ENCODE measurements at places on chromosomes 16 and 17. TPM values are rescaled to one million over a fixed set of nuclear protein-coding genes. Genes with fewer than 3 reads are reported as not detected.

- H3K4me3 ChIP-seq = peak within 1 kb of the TSS; percentile 88
- H3K4me1 ChIP-seq = peaks cover 26% of the 10 kb centered on the region
- H3K27ac ChIP-seq = peak within 1 kb of the TSS; percentile 92
- H3K27me3 ChIP-seq = no peaks in the 10 kb centered on the region
These were observed at the start of gene MRPL58 for GRCh38 chr17:75012346-75013091. Gene MRPL58, plus strand, starts transcription at chr17:75012670. Its CDS starts 17 bp downstream, at chr17:75012687.

GRCh38 chr16:81723098-81723723 is 55.9 kb upstream of the PLCG2 start:
- H3K4me1 ChIP-seq = no peaks in the 10 kb centered on the region
- H3K27me3 ChIP-seq = peaks cover 4% of the 10 kb centered on the region
- H3K27ac ChIP-seq = no peak overlapping the region
- DNase-seq = peak; percentile 70
- no peaks in the 10 kb centered on the region for H3K36me3 ChIP-seq

DNA sequence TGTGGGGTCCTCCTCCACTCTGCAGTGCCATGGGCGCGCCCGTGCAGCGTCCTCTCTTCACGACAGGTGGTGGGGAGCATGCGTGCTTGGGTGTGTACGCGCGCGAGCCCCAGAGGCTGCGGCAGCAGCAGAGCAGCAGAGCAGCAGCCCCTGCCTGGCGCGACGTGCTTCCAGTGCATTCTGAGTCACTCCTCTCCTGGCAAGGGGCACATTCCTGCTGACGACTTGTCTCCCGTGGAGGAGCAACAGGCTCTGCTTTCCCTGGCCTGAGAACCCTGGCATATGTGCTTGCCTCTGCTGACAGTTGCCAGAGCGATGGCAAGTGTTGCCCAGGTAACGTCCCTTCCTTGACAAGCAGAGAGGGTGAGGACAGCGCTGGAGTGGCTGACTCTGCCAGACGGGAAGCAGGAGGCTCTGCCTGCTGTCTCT is 133.8 kb upstream of the PLCG2 start:
- H3K27ac ChIP-seq = peak overlapping the region; percentile 33
- DNase-seq = peak; percentile 97
- H3K4me1 ChIP-seq = peaks cover 14% of the 10 kb centered on the region
- H3K27me3 ChIP-seq = no peaks in the 10 kb centered on the region

DNA sequence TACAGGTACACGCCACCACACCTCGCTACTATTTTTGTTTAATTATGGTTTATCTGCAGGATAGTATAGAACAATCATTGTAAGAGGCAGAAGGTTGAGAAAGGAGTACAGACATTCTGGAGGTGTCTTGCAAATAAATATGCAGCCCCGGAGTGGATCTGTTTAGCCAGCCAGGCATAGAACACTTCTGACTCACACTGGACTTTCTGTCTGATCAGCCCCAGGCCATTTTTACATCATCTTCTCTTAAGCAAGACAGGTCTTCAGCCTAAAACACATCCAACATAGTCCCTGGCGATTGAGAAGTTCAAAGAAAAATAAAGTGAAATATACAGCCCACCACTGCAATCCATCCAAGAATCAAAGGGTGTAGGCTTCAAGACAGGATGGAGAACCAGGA is 81.4 kb downstream of the XYLT1 start:
- no peaks in the 10 kb centered on the region for H3K36me3 ChIP-seq
- H3K27me3 ChIP-seq = no peaks in the 10 kb centered on the region
- H3K4me3 ChIP-seq = no peak overlapping the region
- no peak for DNase-seq

DNA sequence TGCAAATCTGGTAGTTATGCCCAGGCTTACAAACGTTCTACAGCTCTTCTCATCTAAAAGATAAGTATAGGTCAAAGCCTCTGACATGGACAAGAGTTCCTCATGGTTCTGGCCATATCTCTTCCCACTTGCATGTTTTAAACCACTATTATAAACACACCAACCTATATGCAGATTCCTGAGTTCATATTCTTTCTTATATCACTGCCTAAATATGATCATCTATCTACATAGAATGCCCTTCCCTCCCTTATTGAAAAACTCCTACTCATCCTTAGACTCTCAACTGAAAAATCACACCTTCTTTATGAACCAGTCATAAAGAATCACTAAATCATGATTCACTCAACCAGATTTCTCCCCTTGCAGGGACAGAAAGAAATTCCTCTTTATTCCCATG is 128.2 kb downstream of the CEP112 start:
- H3K27ac ChIP-seq = no peak overlapping the region
- DNase-seq = no peak
- no peaks in the 10 kb centered on the region for H3K36me3 ChIP-seq

DNA sequence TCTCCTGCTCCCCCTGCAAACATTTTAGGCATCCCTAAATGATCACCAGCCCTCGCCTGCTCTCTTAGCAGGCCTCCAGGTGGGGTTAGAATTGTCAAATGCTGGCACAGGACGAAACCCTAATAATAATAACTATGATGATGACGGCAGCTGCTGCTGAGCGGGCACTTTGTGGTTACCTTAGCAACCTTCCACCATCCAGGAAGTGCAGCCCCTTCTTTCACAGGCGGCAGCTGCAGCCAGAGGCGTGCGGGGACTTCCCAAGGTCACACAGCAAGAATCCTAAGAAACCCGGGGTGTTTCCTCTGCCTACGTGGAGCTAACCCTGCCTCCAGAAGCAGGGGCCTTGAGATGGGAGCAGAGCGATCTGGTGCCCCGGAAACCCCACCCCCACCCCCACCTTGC is 22.4 kb upstream of the EIF1 start:
- peaks cover 21% of the 10 kb centered on the region for H3K4me1 ChIP-seq
- H3K4me3 ChIP-seq = no peak overlapping the region
- H3K27me3 ChIP-seq = no peaks in the 10 kb centered on the region

DNA sequence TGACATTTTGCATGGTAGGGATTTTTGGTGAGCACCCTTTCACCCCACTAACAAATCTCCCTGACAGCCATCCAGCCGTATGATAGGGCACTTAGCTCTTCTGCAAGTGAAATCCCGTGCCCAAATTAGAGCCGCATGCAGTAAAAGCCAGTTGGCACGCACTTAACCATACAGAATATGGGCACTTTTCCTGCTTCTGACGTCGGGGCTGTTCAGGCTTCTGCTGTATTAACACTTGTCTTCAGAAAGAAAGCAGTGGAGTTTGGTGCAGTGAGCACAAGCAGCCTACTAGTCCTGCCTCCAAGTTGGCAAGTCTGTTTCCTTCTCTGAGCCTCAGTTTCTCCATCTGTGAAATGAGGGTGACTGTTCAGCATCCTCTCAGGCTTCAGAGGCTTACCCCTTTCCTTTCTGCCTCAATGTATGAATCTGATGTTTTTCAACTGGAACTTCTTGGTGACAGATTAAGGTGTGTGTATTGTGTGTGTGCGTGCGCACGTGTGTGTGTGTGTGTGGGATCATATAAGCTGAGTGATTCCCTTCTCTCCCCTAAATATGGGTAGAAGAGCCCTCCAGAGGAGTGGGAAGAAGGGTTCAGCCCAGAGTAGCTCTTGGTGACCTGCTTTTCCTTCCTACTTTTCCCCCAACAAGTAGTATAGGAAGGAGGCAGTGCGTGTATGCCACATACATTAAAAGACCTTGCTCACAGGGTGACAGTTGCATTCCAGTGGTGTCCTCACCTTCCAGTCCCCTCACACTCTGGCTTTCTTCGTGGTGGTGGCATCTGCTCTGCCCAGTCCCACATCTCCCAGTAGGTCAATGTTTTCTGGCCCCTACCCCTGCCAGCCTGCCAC is 19.0 kb downstream of the IGF2BP1 start:
- peaks cover 16% of the 10 kb centered on the region for H3K4me1 ChIP-seq
- H3K27me3 ChIP-seq = peaks cover 3% of the 10 kb centered on the region

GRCh38 chr17:72122765-72123529 is 2.1 kb downstream of the SOX9 start:
- peaks cover 55% of the 10 kb centered on the region for H3K4me1 ChIP-seq
- peak overlapping the region; percentile 79 for H3K4me3 ChIP-seq
- no peak overlapping the region for H3K27ac ChIP-seq

DNA sequence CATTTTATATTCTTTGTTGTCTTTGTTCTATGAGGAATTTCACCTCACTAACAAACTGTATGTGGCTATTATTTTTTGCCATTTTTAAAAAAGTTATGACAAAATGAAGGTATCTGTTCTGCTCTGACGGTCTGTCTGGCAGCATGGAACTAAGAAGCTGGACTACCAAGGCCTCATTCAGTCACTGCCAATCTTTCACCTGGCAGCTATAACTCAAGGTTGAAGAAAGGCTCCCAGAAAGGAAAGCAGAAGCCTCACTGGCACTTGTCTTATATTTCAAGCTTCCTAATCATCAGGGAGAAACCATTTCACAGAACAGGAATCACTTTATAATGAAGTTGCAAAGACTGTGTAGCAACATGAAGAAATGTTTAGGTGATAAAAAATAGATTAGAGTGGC is 18.7 kb upstream of the SLC6A4 start:
- no peaks in the 10 kb centered on the region for H3K4me1 ChIP-seq
- no peak for DNase-seq
- no peaks in the 10 kb centered on the region for H3K36me3 ChIP-seq
- no peak overlapping the region for H3K4me3 ChIP-seq
- no peak overlapping the region for H3K27ac ChIP-seq

DNA sequence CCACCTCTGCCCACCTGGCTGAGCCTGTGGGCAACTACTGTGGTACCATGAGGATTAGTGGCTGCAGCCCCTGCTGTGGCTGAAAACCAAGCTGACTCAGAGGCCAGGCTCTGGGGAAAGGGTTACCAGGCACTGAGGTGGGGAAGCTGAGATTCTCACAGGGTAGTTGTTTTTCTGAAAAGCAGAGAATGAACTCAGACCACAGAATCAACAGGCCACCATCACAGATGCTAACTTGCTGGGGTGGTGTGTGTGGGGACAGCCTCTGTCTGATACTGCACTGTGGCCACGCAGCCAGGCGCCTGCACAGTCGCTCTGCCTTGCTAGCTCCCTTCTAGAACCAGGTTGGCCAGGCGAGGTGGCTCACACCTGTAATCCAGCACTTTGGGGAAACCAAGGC is 28.8 kb downstream of the NPLOC4 start:
- no peak overlapping the region for H3K4me3 ChIP-seq
- DNase-seq = no peak
- no peak overlapping the region for H3K27ac ChIP-seq
- H3K4me1 ChIP-seq = no peaks in the 10 kb centered on the region
- no peaks in the 10 kb centered on the region for H3K27me3 ChIP-seq

CLDN6 gene
- 0.78 TPM for total RNA-seq

KRT24 gene
- not detected for total RNA-seq

Measured in body of pancreas (tissue), 4 donors.